ENCODE measurements at places on chromosomes 4 and X. TPM values are rescaled to one million over a fixed set of nuclear protein-coding genes. Genes with fewer than 3 reads are reported as not detected.

Gene TSPAN7
- total RNA-seq: 0.34 TPM

Gene P2RY8
- not detected for total RNA-seq

Gene POU4F2
- total RNA-seq: not detected

Gene SLC2A9
- total RNA-seq: 1.00 TPM

Measured in melanocyte of skin (primary cell).